ENCODE measurements at places on chromosomes 12 and 14.

GRCh38 chr12:40993158-40993557, 195.0 kb upstream of the PDZRN4 start:
- DNase-seq, result no peak

DNA sequence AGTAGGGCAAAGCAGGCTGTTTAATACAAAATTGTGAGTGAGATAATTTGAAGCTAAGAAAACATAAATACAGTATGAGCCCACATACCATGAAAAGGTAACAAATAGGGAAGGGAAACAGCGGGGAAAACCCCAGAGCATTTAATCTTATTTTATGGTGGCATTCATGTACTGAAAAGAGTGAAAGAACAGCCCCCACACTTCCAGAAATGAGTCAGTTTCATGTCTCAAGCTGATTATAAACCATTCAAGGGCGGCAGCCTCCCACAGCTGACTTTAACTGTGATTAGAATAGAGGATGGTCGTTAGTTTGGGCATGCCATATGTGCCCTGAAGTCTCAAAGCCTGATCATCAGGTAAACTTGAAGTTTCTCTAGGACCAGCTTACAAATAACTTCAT, 64.5 kb downstream of the FOXG1 start:
- DNase-seq, result no peak

GRCh38 chr12:124940143-124940392, 25.6 kb upstream of the UBC start:
- DNase-seq, result no peak

GRCh38 chr14:97452314-97452713, 655.1 kb downstream of the VRK1 start:
- DNase-seq, result no peak

GRCh38 chr14:101019541-101019940, 116.0 kb upstream of the RTL1 start:
- no peak for DNase-seq

DNA sequence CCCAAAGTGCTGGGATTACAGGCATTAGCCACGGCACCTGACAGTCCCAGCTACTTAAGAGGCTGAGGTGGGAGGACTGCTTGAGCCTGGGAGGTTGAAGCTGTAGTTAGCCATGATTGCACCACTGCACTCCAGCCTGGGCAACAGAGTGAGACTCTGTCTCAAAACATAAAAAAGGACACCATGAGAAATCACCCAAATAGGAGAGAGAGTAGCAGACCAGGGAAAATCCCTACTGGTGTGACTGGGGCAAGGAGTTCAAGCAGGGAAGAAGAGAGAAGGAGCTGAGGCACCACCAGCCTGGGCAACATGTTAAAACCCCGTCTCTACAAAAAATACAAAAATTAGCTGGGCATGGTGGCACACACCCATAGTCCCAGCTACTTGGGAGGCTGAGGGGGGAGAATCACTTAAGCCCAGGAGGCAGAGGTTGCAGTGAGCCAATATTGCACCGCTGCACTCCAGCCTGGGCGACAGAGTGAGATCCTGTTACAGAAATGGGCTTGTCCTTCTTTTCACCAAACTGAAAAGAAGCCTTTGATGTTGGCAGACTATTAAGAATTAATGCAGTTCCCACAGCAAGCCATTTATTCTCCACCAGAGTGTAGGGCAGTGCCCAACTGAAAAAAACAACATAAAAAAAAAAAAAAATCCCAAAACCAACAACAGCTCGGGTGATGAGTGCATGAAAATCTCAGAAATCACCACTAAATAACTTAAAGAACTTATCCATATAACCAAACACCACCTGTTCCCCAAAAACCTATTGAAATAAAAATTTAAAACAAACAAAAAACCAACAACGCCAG, 4.5 kb upstream of the SRSF9 start:
- no peak for DNase-seq

GRCh38 chr14:64733321-64733720, 29.1 kb downstream of the PLEKHG3 start:
- no peak for DNase-seq

DNA sequence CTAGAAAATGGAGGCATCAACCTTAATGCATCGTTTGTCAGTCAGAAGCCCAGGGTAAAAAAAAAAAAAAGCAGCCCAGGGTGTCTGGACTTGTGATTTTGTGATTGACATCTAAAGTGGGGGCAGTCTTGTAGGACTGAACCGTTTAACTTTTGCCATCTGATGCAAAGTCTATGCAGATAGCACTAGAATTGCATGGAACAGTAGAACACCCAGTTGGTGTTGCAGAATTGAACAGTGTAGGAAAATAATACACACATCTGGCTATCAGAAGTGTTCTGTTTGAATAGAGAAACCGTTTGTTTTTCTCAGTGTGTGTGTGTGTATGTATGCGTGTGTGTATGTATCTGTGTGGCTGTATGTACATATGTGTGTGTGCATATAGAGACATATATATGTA, 45.0 kb downstream of the SLCO1A2 start:
- no peak for DNase-seq

DNA sequence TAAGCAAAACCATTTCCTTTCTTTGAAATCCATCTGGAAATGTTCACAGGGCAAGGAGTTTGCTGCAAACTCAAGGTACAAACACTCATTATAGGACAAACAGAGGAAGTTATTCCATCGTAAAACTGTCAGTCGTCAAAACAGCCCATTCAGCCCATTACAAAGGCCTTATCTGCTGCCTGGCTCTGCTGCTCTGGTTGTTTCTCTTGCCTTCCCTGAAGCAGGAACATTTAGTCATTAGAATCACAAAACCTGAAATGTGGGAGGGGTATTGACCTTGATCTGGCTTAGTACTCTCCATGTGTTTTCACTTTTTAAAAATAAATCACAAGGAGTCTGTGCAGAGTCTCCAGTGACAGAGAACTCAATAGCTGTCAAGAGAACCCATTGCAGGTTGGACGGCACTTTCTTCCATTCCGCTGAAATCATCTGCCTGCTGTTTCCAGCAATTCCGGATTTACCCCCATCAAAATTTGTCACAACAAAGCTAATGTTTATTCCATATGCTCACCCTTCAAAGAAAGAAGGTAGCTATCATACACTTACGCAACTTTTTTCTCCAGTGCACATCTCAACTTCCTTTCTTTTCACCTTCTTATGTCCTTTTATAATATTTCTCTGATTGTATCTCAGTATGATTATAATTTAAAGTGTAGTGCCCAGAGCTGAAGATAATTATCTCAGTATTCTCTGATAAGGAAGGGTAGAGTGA, 24.6 kb upstream of the ITPR2 start:
- no peak for DNase-seq

- no peak for DNase-seq
Observed at GRCh38 chr14:63418020-63418419, 99.3 kb upstream of the GPHB5 start.

DNA sequence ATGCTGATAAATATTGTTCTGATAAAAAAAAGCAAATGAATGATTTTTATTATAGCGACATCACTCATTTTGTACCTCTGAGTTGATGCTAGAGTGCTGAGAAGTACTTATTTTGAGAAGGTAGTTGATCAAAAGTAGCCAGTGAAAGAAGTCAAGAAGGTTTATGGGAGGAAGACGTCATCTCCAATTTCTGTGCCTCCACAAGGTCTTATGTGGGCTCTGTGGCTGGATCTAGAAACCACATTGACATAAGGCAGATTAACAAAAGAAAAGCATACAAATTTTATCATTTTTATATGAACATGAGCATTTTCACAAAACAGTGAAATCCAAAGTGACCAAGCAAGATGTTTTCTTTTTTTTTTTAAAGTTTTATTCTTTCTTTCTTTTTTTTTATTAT, 289.5 kb upstream of the FAR2 start:
- DNase-seq, result no peak

DNA sequence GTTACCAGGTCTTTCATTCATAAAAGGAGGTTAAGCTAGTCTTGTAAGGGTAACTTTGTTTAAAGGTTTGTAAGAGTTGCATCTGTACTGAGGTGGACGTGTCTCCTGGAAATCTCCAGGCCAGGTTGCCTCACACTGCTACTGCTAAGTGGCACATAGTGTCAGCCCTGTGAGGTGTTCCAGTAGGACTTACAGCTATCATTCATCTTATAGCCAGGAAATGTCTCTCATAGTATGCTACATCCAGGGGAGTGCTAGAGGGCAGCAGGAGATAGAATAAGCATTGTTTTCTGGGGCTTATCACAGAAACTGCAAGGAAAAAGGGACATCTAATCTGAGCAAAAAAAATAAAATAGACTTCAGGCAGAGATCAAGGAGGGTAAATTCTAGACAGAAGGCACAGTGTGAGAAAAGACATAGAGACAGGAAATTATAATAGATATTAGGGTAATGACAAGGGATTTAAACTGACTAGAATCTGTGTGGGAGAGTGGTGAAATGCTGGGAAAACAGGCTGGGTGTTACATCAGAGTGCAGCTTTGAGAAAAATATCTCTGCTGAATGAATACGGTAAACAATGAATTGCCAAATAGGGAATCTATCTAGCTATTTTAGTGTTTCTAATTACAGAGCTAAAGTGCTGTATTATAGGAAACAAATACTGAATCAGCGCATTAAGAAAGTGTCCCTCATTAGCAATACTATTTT, 205.1 kb upstream of the ABCD2 start:
- DNase-seq, result no peak

GRCh38 chr14:89185919-89186855, 230.8 kb downstream of the FOXN3 start:
- peak; percentile 72 for DNase-seq

GRCh38 chr12:99427104-99427503, 220.4 kb upstream of the GARIN6 start:
- no peak for DNase-seq

- DNase-seq, result peak; percentile 70
Observed at GRCh38 chr12:1606021-1606622, 11.7 kb upstream of the FBXL14 start.

- DNase-seq, result no peak
Observed at GRCh38 chr14:58280954-58281787, 17.2 kb upstream of the ARID4A start.

DNA sequence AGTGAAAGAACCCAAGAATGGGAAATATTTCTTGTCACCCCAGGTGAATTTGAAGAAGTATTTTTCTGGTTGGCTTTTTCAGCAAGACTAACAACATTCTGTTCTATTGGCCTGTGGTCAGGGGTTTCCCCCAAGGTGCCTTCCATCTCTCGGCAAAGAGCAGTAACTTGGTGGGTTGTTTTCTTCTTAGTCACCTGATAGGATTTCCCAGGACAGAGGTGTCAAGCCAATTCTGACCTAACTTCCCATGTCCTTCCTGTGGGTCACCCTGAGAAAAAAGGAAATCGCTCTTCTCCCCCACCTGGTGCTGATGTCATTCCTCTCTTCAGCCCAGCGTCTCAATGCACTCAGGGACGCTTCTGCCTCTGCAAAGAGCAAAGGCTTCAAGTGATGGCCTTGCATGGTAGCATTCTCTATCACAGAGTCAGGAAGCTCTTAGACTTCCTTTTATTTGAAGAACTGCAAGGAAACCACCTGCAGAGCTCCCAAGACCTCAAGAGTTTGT, 16.1 kb upstream of the IFNG start:
- DNase-seq, result no peak

DNA sequence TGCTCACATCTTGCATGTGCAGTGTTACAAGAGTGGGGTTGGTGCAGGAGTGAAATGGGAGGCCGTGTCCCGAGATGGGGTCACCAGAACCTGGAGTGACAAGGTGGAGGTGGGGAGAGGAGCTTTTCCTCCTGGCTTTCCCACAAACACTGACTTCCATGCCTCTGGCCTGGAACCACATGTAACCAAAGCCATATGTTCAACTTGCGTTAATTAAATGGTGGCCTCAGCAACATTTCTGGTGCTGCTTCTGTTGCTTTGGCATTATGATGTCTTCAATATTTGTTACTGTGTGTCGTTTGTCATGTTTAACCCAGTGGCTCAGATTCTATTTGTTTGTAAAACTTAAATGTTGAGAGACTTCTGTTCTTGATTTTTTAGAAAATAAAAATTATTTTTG, 110.2 kb downstream of the VCPKMT start:
- DNase-seq, result no peak

GRCh38 chr12:104816845-104817503, 141.1 kb downstream of the SLC41A2 start:
- DNase-seq, result no peak

- DNase-seq, result no peak
Observed at GRCh38 chr12:92465786-92466295, 236.9 kb upstream of the PLEKHG7 start.

Measured in gastrocnemius medialis (tissue), 4 donors.